ENCODE measurements at places on chromosomes 7 and 10.
A peak's percentile ranks its signal among the peaks of the same experiment; 100 is the strongest.

DNA sequence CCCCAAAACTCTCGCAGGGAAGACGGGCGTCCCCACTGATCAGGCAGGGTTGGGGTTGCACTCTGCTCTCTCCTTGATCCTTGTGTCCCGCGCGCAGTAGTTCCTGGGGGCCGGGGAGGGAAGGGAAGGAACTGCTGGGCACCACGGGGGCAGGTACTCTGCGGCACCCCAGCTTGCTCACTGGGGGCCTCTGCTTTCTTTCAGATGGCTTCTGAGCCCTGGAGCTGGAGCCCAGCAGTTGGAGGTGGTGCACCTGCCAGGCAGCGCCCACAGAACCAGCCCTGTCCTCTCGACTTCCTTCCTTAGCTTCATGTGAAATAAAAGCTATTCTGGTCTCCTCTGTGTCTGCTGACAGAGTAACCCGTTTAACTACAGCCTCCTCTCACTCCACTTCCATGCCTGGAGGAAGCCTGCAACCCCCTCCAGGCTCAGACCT lies 12.2 kb downstream of the PLAC9 start:
- DNase-seq = no peak

- no peak for DNase-seq
Measured at GRCh38 chr7:139886206-139886605, 57.1 kb downstream of the TBXAS1 start.

DNA sequence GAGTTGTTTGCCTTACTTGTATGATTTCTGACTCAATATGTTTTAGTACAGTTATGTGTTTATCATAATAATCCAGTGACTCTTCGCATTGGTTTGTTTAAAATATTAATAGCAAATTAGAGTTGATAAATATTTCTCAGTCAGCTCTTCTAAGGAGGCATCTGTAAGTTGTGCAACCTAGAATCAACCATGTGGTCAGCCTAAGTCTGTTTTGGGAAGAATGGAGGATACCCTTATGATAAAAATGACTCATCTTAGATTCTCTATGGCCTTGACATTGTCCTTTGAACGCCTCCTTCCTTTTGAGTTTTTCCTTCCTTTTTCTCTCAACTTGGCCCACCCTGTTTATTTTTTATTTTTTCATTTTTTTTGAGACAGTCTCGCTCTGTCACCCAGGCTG lies 18.8 kb downstream of the DNAJC9 start:
- DNase-seq = no peak

DNA sequence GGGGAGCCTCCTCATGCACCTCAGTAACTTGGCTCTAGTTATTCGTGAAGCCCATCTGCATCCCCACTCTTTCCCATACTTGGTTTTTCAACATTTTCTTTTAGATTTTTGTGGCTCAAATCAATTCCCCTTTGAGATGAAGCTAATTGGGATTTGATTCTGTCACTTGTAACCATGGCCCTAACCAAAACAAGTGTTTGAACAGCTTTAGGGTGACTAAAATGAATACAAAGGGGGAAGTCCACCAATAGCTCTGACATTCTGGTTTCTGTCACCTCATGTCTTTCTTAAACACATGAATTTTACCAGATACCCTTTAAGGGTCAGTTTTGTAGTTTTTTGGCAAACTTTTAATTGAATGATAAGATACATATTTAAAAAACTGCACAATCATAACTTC lies 87.0 kb downstream of the PCGF5 start:
- no peak for DNase-seq

GRCh38 chr7:123594813-123595241 lies 6.8 kb upstream of the ASB15 start:
- DNase-seq = no peak

- no peak for DNase-seq
Measured at GRCh38 chr10:50286996-50287803, 35.9 kb upstream of the ASAH2 start.

DNA sequence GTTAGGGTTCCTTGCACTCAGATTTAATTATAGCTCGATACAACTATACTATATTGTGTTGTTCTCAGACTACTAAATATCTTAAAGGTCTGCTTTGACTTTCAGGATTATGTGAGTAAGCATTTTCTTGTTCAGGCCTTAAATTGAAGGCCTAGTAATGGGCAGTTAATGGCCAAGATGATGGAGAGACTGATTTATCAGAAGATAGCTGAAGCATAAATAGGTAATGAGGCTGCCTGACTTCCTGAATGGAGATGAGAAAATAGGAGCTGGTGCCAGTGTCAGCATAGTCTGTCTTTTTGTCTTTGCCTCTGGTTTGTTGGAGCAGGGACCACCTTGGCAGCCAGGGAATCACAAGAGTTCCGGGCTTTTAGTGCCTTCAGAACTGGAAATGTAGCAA lies 32.2 kb downstream of the ADAM22 start:
- DNase-seq = no peak

- DNase-seq = no peak
Measured at GRCh38 chr7:116013675-116014074, 16.9 kb downstream of the TFEC start.

DNA sequence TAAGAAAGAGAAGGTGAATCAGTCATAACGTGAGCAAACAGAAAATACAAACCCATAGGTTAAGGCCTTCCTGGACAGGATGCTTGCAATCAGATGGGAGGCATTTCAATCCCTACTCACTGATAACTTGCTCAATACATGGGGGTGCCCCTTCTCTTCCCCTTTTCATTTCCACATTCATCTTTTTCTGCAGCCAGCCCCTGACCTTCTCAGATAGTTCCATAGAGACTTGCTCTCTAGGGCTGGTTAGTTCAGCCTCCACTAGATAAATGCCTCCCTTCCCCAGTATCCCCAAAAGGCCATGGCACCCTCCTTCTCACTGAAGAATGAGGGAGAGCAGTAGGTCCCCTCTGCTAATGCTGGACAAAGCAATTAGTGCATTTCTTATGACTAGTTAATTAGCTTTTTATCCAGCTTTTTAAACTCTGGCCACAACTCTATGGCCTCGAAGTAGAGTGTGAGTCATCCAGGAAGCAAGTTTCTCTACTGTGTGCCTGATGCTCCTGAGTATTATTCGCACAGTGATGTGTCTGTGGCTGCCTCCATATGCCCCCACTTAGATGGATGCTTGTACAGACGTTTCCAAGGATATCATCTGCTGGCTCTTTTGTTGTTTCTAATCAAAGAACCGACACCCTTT lies 12.7 kb downstream of the CHN2 start:
- no peak for DNase-seq

- no peak for DNase-seq
Measured at GRCh38 chr7:30072735-30073134, 44.5 kb downstream of the PLEKHA8 start.

- no peak for DNase-seq
Measured at GRCh38 chr7:21377545-21377944, 50.3 kb upstream of the SP4 start.

- no peak for DNase-seq
Measured at GRCh38 chr10:10293481-10293951, 724.2 kb upstream of the CELF2 start.

- DNase-seq = no peak
Measured at GRCh38 chr7:50533866-50534265, 31.3 kb downstream of the DDC start.

GRCh38 chr7:2109936-2110609 lies 122.7 kb downstream of the MAD1L1 start:
- peak; percentile 30 for DNase-seq

DNA sequence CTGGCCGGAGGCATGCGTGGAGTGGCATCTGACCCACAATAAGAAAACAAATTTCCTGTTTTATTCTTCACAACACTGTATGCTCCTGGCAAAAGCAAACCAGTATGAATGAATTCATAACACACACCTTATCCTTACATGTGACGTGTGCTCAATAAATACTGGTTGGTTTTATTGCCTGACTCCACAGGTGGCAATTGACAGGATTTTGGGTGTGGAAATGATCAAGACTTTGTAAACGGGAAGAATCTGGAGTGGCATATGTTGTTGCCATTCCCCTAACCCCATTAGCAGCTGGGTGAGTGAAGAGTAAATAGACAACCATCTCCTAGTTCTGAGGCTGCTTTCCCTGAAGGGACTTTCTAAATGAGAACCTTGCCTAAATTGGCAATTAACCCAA lies 215.5 kb upstream of the AOAH start:
- DNase-seq = no peak

DNA sequence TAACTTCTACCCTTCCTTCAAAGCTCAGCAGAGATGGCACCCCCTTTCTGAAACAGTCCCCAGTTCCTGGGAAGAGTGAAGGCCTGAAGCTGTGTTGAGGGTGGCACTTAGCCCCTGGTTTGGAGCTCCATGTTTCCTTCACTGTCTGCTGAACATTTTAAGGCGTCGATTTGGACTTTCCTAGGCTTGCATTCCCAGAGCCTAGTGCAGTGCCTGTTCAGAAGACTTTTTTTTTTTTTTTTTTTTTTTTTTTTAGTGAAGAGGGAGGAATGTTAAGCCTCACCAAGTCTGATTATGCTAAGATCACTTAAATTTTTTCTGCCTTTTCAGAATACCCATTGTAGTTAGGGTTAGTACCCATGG lies 97.0 kb downstream of the PFKFB3 start:
- no peak for DNase-seq

DNA sequence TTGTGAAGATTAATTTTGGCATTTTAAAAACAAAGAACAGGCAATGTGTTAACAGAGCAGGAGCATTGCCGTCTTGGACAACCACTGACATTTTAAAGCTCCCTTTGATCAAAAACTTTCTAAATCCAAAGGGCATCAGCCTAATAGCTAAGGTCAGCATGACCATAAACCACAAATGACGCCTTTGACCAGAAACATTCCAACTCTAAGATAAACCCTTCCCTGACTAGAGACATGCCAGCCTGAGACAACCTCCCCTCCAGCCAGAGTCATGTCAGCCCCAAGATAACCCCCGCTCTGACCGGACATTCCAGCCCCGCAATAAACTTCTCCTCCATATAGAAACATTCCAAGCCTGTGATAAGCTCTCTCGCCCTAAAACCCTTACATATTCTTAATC lies 949.4 kb upstream of the POT1 start:
- no peak for DNase-seq

- DNase-seq = no peak
Measured at GRCh38 chr10:61024856-61025201, 80.8 kb upstream of the RHOBTB1 start.

DNA sequence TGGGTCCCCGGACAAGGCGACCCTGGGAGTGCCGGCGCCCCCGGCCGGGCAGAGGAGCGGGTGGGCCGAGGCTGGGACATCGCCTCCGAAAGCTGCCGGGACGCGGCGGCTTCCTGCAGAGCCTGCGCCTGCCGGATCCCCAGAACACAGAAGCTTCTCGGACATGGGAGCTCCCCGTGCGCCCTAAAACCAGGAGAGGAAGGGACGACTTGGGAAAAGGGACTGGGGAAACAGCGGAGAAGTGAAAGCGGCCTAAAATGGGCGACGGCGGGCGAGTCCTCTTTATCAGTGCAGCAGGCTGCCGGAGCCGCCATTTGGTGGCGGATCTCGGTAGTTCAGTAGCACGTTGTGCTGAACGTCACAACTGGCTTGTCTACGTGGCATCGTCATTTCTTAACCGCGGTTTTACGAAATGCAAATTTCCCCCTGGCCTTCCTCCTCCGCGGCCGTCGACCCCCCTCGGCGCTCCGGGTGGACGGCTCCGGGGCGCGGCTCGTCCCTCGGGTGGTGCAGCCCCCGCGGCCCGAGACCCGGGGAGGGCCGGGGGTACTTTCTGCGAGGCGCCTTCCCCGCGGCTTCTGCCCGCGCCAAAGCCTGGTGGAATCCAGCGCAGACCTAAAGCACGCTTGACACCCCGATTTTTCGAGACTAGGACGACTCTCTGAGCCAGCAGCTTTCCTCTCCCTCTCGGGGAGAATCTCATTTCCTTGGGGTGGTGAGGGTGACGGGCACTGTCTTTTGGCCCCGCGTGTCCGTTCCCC lies 9.9 kb upstream of the SPAG6 start:
- DNase-seq = no peak

GRCh38 chr7:13981070-13981469 lies 8.4 kb downstream of the ETV1 start:
- DNase-seq = peak; percentile 36

DNA sequence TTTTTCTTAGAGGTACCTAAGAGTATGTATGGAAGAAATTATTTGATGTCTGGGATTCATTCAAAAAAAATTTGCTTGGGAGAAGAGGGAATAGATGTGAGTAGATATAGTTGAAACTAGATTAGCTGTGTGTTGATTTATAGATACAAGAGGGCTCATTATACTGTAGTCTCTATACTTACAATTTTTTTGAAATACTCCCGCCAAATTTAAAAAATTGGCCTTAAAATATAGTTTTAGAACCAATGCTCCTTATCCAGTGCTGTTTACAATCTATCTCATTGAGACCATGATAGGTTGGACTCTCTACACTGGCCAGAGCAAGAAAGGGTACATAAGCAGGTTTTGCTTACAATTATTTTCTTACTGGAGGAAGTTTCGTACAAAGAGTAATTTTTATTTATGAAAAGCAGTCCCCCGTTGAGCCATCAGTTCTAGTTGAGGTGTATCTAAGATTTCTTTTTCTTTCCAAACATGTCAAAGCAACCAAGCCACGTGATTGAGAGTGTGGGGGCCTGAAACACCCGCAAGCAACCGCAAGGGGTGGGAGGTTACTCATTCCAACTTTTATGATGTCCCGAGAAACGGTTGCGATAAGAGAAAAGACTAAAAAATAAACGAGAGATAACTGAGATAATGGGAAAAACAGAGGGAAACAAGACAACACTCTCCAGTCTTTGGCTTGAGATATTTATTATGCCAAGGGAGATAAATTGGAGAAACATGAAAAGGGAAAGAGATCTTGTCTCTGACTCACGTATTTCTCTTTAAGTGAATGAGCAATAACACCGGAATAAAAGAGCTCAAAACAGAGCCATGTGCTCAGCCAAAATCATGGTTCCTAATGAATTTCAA lies 729.2 kb downstream of the LRMDA start:
- no peak for DNase-seq

GRCh38 chr7:150322833-150323681 lies at the start of the genes ACTR3C and LRRC61:
Gene ACTR3C, minus strand, starts transcription at chr7:150323545. Its CDS starts 28,249 bp downstream, at chr7:150295296.
Gene LRRC61, plus strand, starts transcription at chr7:150323355. Its CDS starts 13,507 bp downstream, at chr7:150336862.
- no peak for DNase-seq

- DNase-seq = no peak
Measured at GRCh38 chr10:90889636-90890035, 17.9 kb downstream of the RPP30 start.

DNA sequence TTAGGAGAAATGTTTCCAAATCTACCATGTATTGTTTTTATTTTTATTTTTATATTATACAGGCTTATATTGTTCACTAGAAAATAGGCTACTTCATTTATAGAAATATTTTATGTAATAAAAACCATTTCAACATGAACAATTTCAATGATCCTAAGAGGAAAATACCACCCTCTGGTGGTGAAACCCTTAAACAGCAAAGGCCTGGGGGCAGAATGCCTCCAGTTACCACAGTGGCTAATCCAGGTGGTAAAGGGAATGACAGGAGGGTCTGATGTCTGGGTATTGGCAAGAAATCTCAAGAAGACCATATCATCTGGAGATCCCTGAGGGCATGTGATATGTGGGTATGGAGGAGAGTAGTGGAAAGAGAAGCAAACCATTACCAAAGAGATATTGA lies 19.3 kb downstream of the MACC1 start:
- DNase-seq = no peak

GRCh38 chr7:36078816-36079360 lies 74.2 kb upstream of the EEPD1 start:
- no peak for DNase-seq
